ENCODE measurements at places on chromosomes 4 and X.

DNA sequence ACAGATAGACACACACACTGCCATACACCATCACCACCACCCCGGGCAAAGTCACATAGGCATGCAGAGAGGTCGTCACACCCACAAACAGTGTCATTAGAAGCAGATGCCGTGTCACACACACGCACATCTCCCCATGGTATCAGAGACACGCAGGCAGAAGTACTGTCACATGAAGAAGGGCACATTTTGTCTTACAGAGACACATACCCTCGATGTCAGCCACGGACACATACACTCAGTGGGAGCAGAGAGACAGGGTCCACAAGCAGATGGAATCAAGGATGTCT, 3.3 kb downstream of the NALF2 start:
- DNase-seq = no peak

- DNase-seq = no peak
These were observed 17.9 kb upstream of the NSUN7 start for GRCh38 chr4:40731792-40732245.

- no peak for DNase-seq
These were observed 1402.4 kb downstream of the FAM133A start for GRCh38 chrX:95076449-95076848.

GRCh38 chrX:68658530-68658929, 11.1 kb downstream of the STARD8 start:
- DNase-seq = no peak

GRCh38 chrX:15866147-15866546, 11.5 kb upstream of the AP1S2 start:
- DNase-seq = no peak

DNA sequence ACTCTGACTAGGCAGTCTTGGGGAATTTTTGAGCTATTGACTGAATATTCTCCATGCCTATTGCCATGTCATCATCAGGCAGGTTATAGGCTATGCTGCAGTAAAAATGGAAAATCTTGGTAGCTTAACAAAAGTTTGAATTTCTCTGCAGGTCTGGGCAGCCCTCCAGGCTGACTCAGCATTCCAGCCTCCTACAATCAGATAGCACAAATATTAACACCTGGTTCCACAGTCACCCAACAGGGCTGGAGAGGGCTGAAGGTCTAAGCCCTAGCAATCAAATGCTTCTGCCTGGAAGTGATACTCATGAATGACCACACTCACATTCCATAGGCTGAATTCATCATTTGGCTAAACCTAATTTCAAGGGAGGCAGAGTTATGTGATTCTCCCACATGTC, 9.6 kb upstream of the PPP3CA start:
- no peak for DNase-seq

DNA sequence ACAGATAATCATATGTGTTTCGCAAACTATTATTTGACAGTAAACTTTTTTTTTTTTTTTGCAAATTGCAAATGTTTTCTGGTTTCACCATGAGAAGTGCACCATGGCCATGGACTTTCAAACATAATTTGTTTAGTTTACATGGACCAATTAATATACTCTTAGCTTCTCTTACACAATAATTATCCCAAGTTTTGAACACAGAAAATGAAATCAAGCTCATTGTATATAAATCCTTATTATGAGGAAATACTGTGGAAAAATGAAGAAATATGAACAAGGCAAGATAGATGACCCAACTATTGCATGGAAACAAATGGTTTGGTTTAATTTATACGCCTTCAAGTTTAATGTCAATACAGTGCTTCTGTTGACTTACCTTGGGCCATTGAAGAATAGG, 3.9 kb downstream of the FGF5 start:
- DNase-seq = no peak

- no peak for DNase-seq
These were observed 31.5 kb downstream of the BLOC1S4 start for GRCh38 chr4:6747294-6748051.

DNA sequence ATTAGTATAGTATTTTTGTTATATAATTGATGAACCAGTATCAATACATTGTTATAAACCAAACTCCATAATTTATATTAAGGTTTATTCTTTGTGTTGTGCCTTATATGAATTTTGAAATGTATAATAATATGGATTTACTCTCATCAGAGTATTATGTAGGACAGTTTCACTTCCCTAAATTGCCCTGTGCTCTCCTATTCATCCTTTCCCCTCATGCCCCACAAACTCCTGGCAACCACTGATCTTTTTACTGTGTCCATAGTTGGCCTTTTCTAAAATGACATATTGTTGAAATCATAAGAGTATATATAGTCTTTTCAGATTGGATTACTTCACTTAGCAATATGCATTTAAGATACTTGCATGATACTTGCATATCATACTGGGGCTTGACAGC, 958.1 kb upstream of the GRID2 start:
- no peak for DNase-seq

GRCh38 chrX:150870029-150870428, 28.4 kb downstream of the CD99L2 start:
- no peak for DNase-seq

DNA sequence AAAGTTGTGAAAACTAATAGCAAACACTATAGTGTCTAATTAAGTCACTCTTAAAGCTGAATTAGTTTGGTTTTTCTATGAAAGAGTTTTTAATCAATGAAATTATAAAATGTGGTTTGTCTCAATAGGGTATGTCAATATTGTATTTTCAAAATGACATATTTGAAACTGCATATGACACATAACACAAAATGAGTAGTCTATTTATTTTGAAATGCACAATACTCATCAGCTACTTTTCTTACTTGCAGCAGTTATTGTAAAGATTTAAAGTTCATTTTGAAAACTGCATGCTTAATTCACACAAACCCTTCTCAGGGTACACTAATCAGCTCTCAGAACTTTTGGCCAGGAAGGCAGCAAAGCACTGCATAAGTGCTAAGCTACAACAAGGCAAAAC, 21.2 kb downstream of the CLGN start:
- DNase-seq = no peak

DNA sequence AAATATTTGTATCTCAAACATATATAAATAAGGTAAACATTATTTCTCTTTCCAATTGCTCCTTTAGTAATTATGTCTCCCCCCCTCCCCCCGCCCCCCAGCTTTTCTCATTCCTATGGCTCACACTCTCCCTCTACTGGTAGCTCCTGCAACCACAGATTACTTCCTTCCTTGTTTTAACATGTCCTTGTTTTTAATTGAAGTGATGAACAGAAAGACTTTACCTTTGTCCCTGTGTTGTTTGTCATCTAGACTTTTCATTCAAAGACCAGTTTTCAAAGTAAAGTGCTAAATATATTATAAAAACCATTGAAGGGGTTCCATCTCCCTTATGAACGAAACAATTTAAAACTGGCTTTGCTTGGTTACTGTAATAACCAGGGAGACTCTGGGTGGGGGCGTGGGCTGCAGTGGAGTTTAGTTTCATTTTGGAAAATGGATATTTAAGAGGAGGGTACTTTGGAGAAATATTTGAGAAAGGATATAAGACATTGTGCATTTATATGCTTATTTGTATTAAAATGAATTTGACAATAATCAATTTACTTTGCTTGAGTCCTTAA, 352.9 kb downstream of the RAPGEF2 start:
- DNase-seq = no peak

- no peak for DNase-seq
These were observed 3.7 kb downstream of the ZFP92 start for GRCh38 chrX:153414856-153415510.

- no peak for DNase-seq
These were observed 30.1 kb downstream of the KDM6A start for GRCh38 chrX:44903107-44903506.

- no peak for DNase-seq
These were observed 471.5 kb downstream of the SPRY1 start for GRCh38 chr4:123867910-123868587.

DNA sequence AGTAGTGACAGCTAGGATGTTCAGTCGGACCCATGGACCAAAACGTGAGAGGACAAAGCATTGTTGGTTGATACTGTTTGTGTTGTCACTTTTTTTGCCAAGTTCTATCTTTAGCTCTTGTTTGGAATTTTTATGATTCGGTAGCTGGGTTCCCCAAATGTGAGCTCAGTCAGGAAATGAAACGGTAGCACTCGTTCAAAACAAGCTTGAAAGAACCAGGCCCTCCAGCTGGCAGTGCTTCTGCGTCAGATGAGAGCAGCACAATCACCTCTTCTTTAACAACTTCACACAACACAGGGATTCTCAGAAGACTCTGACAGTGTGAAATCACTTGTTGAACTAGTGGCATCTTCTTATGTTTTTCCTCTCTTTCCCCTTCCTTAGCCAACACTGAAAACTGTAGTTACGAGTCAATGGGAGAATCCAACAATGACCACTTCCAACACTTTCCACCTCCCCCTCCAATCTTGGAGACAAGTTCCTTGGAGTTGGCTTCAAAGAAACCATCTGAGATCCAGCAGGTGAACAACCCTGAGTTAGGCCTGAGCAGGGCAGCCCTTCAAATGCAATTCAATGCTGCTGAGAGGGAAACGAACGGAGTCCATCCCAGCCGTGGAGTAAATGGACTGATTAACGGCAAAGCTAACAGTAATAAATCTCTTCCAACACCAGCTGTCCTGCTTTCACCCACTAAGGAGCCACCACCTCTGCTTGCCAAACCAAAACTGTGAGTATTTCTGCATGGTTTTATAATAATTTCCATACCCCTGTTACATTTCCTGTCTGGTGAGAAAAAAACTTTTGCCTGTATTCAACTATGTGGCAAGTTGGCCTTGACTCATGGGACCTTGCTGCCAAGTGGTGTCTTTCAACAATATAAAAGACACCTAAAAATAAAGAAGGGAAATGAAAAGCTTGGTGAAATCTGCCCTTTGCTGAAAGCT, 214.6 kb downstream of the PALLD start:
- no peak for DNase-seq

DNA sequence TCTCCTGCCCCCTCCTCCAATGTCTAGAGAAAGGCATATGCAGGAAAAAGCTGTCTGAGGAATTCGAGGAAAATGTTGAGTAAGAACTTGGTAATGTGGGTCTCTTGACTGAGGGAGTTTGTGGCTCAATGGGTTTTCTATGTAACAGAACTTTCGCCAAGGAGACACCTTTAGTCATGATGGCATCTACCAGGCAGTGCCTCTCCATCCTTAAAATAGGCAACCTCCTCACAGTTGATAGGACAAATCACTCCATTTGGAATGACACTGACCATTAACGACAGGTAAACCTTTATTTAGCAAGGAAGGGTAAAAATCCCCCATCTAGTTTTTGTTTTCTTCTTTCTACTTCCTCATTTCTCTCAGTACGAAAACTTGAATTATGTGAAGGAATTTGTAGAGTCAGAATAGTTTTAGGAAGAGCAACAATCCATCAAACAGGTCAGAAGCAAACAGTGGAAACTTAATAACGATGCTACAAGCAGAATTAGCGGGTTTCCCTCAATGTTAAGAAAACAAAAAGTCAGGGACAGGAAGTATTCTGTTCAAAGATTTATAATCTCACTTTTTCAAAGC, 2.7 kb downstream of the GSX2 start:
- no peak for DNase-seq

DNA sequence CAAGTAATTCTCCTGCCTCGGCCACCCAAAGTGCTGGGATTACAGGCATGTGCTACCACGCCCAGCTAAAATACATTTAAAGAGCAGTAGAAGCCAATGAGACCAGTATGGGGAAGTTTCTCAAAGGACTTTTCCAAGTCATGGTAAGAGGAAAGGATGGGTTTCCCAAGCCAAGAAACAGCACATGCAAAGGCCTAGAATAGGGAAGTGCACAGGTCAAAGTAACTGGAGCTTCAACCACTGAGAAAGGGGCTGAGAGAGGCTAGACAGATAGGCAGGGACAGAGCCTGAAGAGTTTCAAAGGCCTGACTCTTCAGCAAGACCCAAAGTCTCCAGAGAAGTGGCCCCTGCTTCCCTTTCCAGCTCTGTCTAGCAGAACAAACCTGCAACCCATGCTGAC, 162.1 kb downstream of the CORIN start:
- no peak for DNase-seq

- DNase-seq = no peak
These were observed 102.6 kb downstream of the PHEX start for GRCh38 chrX:22134681-22135080.

DNA sequence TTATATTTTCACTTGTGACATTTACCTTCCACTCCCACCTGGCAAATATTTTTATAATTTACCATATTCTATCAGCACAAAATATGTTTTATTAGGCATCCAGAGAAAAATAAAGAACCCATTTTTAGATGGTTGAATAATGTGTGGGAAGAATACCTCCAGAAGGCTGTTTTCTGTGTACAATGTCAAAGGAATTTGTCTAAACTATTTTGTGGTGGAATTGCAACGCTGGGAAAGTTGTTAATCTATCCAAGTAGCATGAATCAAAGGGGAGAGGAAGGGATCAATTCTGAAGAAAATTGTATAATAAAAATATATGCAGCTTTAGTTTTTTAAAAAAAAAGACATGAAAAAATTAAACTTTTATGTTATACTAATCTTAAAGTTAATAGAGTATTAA, 706.5 kb downstream of the FSTL5 start:
- DNase-seq = no peak

GRCh38 chrX:115060013-115060412, 42.6 kb upstream of the IL13RA2 start:
- no peak for DNase-seq

GRCh38 chrX:4809571-4809970, 1096.1 kb upstream of the PRKX start:
- DNase-seq = no peak

DNA sequence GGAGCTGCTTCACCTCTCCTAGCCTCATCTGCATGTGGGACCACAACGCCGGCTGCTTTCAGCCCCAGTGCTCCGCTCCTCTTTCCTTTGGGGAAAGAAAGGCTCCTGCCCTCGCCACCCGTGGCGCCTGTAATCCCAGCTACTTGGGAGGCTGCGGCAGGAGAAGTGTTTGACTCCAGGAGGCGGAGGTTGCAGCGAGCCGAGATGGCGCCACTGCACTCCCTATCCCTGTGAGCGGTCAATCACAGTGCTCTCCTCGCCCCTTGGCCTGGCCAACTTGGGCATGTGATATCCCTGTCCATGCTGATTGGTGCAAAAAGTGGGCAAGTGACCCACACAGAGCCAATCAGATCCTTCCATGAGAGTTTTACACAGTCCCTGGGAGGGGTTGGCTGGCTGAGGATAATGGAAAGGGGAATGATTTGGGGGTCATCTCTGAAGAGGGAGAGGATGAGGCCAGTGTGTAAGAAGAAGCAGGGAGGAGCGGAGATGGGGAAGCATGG, 56.2 kb downstream of the WFS1 start:
- no peak for DNase-seq

DNA sequence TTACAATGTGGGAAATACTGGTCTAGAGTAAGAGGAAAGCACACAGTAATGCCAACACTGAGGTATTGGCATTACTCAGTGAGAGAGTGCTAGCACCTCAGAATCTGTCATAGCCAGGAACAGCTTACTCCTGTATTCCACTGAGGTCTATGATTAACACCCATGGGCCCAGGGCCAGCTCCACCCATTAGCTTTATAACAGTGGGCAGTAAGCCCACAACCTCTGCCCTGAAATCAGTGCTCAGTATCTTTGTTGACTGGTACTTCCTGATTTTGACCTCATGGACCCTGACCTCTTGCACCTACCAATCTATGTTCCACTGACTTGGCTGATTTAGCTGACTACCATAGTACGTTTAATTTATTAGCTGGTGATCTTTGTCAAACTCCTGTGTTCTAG, 56.1 kb downstream of the LANCL3 start:
- DNase-seq = no peak
